ENCODE measurements at places on chromosomes 2 and 18.

DNA sequence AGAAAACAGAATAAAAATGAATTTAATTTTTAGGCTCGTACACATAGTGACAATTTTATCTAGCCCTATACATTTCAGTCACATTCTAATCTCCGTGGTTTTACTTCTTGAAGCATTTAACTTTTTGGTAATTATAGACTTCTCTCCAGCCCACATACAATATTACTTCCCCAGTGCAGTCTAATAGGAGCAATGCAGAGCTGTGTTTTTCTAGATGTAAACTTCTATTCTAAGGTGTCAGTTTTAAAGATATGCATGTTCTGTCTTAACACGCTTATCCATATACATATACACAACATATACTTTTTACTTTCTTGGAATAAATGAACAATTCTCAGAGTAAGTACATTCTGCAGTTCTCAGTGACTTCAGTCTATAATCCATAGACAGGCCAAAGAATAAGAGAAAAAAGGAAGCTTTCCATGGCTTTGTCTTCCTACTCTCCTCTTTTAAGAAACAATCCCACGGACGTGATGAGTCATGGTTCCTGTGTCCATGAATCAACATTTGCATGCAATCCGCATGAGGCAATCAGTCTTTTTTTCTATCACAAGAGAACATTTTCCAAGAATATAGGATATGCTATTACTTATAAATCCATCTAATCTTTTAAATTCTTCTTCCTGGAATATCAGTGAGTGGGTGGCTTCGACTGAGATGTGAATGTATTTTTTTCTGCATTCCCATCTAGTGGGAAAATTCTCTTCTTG lies 42.8 kb downstream of the CCDC102B start:
- DNase-seq, result no peak

DNA sequence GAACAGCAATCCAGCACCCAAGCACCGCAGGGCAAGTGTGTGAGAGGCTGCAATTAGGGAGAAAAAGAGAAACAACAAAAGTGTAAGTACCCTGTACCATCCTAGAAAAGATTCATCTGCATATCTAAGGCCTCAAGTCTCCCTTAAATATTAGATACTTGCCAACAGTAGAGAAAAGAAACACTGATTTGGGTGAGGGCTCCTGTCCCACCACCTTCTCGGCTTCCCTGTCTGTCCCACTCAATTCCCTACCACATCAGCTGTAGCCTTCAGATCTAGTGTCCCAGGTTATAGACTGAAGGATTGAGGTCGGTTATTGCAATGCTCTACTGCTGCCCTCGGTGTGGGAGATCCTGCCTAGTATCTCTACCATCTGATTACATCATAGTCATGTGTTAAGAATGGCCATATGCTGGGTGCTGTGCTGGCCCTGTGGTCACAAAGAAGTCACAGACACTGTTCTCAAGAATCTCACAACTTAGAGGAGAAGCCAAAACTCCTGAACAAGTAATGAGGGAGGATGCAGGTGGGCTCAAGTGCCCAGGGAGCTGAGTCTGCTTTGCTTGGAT lies 2.5 kb downstream of the RAX start:
- DNase-seq, result no peak

- no peak for DNase-seq
These were observed 424.2 kb downstream of the NRXN1 start for GRCh38 chr2:50607721-50608120.

- DNase-seq, result no peak
These were observed 20.7 kb downstream of the FOSL2 start for GRCh38 chr2:28413152-28413898.

DNA sequence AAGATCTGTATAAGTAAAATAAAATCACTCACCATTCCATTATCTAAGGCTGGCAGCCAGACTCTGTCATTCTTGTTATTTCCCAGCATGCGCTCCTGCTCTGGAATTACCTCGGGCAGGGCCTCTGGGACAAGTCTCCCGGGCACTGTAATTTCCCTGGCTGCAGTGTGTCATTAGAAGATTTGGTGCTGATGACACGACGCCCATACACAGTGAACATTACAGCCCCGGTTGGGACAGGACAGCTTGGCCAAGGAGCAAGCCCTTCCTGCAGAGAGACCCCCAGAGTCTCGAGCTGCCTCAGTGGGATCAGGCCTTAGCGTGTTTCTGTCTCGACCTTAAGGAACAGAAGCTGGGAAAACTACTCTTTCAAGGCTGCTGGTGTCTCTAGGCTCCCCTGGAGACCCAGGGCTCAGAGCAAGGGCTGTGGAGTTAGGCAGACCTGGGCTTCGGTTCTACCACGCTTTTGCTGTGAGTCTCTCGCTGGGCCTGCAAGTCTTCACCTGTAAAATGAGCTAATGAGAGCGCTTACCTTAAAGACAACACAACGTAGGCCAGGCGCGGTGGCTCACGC lies 39.7 kb downstream of the SMAD7 start:
- no peak for DNase-seq

DNA sequence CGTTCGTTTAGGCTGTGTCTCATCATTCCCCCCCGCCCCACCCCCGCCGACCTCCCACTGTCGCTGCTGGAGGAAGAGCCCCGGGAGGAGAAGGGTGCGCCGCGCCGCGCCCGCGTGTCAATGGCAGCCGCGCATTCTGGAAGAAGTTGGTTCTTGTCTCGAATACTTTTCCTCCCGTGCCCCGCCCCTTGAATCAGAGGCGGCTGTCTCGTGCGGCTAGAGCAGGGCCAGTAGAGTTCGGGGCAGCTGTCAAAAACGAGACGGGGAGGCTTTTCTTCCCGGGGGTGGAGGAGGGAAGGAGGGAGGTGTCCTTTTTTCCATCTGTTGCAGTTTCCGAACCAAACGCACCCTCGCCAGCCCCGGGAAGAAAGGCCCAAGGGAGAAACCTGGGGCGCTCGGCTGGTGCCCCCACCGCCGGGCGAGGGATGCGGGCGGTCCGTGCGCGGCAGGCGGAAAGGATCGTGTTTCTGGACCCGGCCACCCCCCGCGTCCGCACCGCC lies 410 bp upstream of the TGIF1 start:
- no peak for DNase-seq

DNA sequence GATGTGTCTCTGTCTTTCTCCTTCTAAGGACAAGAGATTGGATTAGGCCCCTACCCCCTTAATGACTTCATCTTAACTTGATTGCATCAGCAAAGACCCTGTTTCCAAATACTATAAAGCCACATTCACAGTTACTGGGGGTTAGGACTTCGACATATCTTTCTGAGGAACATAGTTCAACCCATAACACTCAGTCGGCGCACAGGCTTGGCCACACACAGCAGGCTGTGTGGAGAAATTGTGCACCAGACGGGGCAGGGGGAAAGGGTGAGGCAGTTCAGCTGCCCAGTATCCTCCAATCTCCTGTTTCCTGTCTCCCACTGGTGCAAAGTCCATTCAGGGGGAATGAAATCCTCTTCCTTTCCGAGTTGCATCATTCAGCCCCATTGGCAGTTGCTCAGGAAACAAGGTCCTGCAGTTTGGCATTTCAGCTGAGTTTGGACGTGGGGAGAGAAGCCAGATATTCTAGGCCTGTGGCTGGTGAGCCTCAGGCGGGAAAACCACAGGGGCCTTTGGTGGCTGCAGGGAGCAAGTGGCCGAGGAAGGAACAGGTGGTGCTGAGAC lies 9.4 kb upstream of the RAPGEF4 start:
- no peak for DNase-seq

DNA sequence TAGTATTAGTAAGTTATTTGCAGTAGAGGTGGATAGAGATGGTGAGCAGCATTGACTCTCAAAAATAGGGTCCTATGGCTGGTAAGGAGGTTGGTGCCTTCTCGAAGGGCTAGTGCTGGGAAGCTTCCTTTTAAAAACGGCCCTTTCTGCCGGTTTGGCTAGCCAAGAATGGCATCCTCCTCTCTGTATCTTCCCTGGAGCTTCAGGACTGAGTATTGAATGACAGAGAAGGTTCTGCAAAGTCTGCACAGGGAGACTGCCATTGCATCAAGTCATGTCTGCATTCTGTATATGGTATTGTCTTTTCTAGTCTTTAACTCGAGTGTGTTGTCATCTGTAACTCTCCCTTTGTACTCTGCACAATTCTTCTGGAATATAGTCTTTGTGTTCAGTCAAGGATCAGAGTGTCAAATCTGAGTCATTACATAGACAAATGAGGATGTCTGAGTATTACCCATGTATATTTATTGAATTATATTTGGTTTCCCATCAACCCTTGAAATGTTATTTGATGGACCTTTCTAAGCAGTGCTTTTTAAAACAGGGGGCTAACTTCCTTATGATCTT lies 1.1 kb downstream of the LDLRAD4 start:
- no peak for DNase-seq

- DNase-seq, result no peak
These were observed 128.6 kb downstream of the INHBB start for GRCh38 chr2:120474486-120474885.

DNA sequence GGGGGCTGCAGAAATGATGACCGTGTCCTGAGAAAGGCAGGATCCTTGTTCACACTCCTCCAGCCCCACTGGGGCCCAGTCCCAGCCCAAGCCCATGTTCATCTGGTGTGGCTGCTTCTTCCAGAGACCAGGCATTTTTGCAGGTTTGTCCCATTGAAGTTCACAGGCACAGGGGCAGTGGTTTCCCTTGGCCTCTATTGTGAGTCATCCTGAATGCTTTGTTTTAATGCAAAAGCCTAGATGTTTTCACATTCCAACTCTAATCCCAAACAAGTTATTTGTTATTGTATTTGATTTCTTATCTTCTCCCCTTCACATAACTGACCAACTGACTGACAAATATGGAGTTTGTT lies 426.4 kb upstream of the ID2 start:
- no peak for DNase-seq

DNA sequence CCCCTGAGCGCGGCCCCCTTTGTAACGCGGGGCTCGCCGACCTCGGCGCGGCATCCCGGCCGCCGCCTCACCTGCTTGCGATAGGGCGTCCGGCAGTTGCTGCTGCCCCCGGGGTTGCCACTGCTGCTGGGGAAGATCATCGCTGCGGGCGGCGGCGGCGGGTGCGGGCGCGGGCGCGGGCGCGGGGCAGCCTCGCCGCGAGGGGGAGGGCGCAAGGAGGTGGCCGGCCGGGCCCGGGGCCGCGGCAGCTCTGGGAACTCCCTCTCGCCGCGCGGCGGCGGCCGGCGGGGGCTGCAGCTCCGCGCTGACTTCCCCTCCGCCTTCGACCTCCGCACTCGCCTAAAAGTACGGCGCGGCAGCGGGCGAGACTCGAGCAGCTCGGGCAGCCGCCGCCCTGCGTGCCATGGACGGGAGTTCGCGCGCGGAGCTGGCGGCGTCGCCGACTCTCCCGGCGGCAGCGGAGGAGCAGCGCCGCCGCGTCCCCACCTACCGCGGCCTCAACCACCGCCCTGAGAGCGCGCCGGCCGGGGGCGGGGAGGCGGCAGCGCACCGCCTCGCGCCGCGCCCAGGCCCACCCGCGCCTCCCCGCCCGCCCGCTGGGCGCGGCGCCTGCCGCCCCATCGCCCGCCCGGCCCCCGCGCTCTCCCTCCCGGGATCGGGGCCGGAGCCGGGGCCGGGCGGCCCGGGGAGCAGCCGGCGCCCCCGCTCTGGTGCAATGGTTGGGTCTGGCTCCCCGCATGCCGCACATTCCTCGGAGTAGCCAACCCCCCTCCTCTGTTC lies 86.0 kb downstream of the RBMS1 start:
- peak; percentile 46 for DNase-seq

- no peak for DNase-seq
These were observed 600.3 kb downstream of the CCDC85A start for GRCh38 chr2:56784046-56784445.

DNA sequence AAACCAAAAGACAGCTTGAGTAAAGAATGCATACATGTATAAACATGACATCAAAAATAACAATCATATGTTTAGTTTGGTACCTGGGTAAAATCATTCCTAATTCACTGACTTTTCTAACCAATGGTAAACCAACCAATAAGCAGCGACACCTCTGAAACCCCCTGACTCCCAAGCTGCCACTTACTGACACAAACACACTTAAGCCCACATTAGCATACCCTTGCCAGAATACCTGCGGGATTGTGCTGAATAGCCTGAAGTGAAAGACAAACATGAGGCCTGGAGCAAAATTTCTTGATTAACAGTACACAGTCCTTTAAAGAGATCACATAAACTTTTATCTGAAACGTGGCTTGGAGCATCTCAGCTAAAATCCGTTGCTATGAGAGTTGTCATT lies 902.9 kb downstream of the TMEM182 start:
- no peak for DNase-seq

DNA sequence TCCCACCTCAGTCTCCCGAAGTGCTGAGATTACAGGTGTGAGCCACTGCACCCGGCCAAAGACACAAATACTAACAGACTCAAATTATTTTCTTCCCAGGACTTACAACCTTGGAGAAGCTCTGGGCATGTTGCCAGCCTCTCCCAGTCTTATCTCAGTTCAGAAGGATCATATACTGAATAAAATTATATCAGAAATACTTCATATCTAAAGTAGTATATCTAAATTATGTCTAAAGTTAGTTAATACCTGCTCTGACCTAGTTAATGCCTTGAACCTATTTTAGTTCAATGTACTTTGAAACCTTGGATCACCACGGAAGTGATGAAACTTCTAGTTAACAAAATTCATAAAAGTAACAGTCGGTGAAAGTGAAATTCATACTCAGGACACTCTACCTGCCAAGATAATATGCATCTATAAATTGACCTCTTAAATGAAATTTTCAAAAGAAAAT lies 34.4 kb upstream of the CYBRD1 start:
- DNase-seq, result no peak

- DNase-seq, result peak; percentile 66
These were observed 15.7 kb downstream of the NDUFV2 start for GRCh38 chr18:9117980-9118841.

DNA sequence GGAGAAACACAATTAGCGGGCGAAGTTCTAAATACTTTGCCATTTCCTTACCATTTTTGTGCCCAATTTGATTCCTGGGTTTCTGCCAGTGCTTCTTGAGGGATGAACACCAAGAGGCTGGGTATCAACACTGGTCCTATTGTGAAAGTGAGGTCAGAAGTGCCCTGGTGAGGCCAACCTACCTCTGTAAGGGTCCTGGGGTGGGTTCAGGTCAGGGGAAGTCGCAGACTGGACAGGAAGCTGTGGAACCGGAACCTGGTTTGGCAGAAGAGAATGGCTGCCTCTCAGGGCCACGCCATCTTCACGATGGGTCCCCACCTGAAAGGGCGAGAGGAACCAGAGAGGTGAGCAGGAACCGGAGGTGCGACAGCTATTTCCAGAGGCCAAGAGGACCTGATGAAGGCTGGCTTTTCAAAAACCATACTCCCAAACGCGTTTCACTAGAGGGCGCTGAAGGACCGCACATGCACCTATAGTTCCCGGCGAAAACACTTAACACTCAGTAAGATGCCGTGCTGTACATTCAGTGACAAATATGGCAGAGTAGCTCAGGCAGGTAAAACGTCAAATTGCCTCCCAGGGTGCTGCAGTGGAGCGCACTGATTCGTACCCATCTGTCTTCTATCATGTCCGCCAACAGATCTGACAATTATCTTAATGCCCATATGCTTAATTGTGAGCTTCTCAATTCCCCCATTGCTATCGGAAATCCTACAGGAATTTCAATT lies 275.3 kb upstream of the CCDC68 start:
- DNase-seq, result peak; percentile 59

DNA sequence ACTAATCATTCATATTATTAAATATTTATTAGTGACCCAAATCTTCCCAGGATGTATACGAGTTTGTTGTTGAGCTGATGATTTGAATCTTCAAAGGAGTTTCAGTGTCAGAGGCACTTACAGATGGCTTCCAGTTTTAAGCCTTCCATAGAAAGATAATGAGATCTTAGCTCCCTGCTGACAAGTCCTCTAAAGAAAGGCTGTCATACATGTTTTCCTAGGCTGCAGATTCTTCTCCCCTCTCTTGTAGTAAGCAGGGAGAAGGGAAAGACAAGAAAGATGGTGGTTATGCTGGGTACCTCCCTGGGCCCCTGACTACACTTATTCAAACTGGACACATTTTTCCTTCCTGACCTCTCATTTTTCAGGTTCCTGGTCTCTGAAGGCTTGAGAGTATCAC lies 8.1 kb upstream of the GAREM1 start:
- DNase-seq, result no peak
